PC-3 (cell line): ENCODE measurements at places on chromosomes 2 and 18.

- DNase-seq = no peak
Measured at GRCh38 chr2:24453379-24454073, 37.5 kb upstream of the NCOA1 start.

DNA sequence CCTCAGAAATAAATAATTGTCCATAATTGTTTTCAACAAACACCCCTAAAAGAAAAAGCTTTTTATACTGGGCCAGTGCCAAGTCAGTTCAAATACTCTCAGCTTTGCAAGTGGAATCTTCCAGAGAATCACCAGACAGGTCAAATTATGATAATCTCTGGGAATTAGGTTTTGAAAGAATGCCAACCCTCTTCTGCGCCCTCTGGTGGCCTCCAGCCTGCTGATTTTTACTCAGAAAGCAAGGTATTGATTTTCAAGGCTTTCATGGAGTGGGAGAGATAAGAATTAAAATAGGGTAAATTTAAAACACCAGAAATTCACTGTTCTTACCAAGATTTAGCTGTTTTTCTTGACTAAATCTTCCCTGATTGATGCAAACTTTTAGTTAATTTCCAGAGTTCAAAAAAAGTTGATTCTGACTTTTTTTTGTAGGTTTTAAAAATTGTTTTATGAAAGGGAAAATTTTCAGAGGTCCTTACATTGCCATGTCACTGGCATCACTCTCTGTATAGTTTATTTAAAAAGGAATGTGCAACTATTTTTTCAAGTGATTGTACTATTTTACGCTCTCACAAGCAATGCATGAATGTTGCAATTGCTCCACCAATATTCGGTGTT lies 282.9 kb upstream of the TNP1 start:
- peak; percentile 65 for DNase-seq

DNA sequence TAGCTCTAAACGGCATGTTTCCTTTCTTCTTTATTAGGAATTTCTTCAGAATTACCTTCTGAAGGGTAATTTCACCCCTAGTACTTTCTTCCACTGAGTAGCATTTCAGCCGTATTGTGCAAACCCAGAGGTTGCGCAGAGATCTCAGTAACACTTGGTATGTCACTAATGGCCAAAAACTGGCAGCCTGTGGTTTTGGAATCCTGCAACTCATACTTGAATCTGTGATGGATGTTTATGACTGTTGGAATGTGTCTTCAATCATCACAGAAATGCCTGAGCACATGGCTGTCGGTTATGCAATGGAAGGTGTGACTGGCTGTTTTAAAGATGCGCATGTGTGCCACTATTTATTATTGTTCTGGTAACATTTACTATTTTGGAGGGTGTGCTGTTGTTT lies 100.0 kb downstream of the COLEC12 start:
- DNase-seq = no peak

GRCh38 chr2:202171241-202171825 lies 67.1 kb downstream of the SUMO1 start:
- DNase-seq = no peak
